ENCODE measurements at places on chromosomes 16 and 17.
A peak's percentile ranks its signal among the peaks of the same experiment; 100 is the strongest.

DNA sequence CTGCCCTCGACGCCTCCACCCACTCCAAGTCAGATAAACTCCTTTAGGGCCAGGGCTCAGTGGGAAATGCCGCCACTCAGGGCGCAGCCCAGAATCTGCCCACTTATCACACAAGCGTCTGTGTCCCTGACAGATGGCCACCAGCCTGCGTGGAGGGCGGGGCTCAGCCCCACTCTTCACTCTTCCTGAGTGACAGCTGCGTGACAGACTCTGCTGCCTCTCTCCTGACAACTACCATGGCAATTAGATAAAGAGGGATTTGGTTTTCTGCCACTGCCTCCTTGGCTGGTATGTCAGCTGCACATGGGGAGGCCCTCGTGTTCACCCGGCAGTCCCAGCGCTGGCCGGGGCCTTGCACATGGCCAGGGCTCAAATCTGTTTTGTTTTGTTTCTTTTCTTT lies 96.2 kb downstream of the RTN4RL1 start:
- no peaks in the 10 kb centered on the region for H3K36me3 ChIP-seq
- H3K4me3 ChIP-seq: no peak overlapping the region
- no peaks in the 10 kb centered on the region for H3K4me1 ChIP-seq
- H3K27me3 ChIP-seq: no peaks in the 10 kb centered on the region
- H3K27ac ChIP-seq: no peak overlapping the region

GRCh38 chr16:67884-68789 lies 4.3 kb downstream of the RHBDF1 start:
- H3K4me1 ChIP-seq: peaks cover 3% of the 10 kb centered on the region
- H3K36me3 ChIP-seq: peaks cover 3% of the 10 kb centered on the region
- no peak overlapping the region for H3K4me3 ChIP-seq
- H3K27ac ChIP-seq: no peak overlapping the region

DNA sequence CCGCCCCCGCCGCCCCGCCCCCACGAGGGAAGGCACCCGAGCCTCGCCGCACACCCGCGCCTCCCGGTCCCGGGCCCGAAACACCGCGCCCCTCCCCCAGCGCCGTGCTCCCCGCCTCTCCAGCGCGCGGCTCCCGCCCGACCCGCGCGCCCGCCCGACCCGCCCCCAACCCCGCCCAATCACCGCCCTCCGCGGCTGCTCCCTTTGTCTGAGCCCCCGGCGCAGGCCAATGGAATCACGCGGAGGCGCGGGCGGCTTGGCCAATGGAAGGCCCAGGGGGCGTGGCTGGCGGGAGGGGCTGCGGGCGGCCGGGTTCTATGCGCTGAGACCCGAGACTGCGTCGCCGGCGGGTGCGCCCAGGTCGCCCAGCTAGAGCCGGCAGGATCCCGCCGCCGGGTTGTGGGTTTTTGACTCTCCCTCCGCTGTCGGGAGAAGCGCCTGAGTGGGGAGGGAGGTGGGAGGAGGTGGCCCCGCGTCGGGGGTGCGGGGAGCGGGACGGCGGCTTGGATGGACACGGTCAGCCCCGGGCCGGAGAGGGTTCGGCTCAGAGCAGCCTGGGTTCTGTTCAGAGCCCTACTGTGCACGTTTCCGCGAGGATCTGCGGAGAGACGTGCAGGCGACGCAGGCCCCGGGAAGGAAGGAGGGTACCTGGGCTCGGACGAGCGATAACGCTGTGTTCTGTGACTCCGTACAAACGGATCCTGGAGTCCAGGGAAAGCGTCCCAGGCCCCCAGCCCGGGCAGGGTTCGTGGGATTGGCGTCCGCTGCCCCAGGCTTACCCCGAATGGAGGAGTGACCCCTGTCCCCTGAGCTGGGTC lies 49.0 kb upstream of the BAHCC1 start:
- H3K27me3 ChIP-seq: peaks cover 49% of the 10 kb centered on the region
- H3K4me3 ChIP-seq: peak overlapping the region; percentile 64
- peak; percentile 96 for DNase-seq
- no peak overlapping the region for H3K27ac ChIP-seq
- H3K4me1 ChIP-seq: peaks cover 10% of the 10 kb centered on the region

GRCh38 chr16:56710181-56710737 lies 19.7 kb upstream of the NUP93 start:
- no peaks in the 10 kb centered on the region for H3K27me3 ChIP-seq
- H3K4me3 ChIP-seq: peak overlapping the region; percentile 77
- H3K27ac ChIP-seq: peak overlapping the region; percentile 89
- H3K4me1 ChIP-seq: peaks cover 41% of the 10 kb centered on the region
- peaks cover 4% of the 10 kb centered on the region for H3K36me3 ChIP-seq

- H3K27me3 ChIP-seq: no peaks in the 10 kb centered on the region
- peak overlapping the region; percentile 63 for H3K27ac ChIP-seq
- peaks cover 57% of the 10 kb centered on the region for H3K4me1 ChIP-seq
- DNase-seq: no peak
Measured at GRCh38 chr17:59372138-59372751, 40.8 kb downstream of the YPEL2 start.

GRCh38 chr17:37493249-37494027 lies 3.7 kb downstream of the DUSP14 start:
- no peak overlapping the region for H3K4me3 ChIP-seq
- H3K27ac ChIP-seq: no peak overlapping the region
- no peaks in the 10 kb centered on the region for H3K27me3 ChIP-seq
- H3K4me1 ChIP-seq: peaks cover 18% of the 10 kb centered on the region

GRCh38 chr17:66942451-66943264 lies 21.8 kb upstream of the CACNG4 start:
- peaks cover 45% of the 10 kb centered on the region for H3K27me3 ChIP-seq
- H3K27ac ChIP-seq: no peak overlapping the region
- no peak overlapping the region for H3K4me3 ChIP-seq
- no peaks in the 10 kb centered on the region for H3K36me3 ChIP-seq
- DNase-seq: no peak

DNA sequence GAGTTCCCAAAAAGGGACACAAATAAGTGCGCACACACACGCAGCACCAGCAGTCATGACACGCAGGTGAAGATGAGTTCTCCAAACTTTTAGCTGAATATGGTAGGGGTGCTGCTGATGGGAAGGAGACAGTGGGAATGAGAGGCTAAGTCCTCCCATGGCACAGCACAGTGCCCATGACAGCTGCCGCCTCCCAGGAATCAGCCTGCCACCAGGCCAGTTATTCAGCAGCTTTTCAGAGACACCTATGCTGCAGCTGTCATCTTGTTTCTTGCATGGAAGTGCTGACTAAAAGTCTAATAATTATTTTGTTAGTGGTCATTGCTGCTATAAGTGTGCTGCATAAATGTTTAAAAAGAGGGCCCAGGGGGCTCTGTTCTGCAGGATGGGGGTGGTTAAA lies 12.2 kb downstream of the WFIKKN2 start:
- H3K27ac ChIP-seq: no peak overlapping the region
- H3K27me3 ChIP-seq: peaks cover 2% of the 10 kb centered on the region
- no peak for DNase-seq
- no peak overlapping the region for H3K4me3 ChIP-seq
- peaks cover 10% of the 10 kb centered on the region for H3K4me1 ChIP-seq

- peaks cover 15% of the 10 kb centered on the region for H3K36me3 ChIP-seq
- no peak overlapping the region for H3K4me3 ChIP-seq
- peaks cover 5% of the 10 kb centered on the region for H3K4me1 ChIP-seq
- no peak for DNase-seq
- H3K27me3 ChIP-seq: peaks cover 5% of the 10 kb centered on the region
- no peak overlapping the region for H3K27ac ChIP-seq
Measured at GRCh38 chr16:23131931-23132621, 17.2 kb downstream of the USP31 start.

GRCh38 chr16:77424871-77425604 lies 9.8 kb downstream of the ADAMTS18 start:
- no peaks in the 10 kb centered on the region for H3K36me3 ChIP-seq
- DNase-seq: no peak
- H3K4me1 ChIP-seq: no peaks in the 10 kb centered on the region
- H3K4me3 ChIP-seq: no peak overlapping the region

- H3K4me1 ChIP-seq: peaks cover 3% of the 10 kb centered on the region
- no peak for DNase-seq
- H3K4me3 ChIP-seq: no peak overlapping the region
- no peak overlapping the region for H3K27ac ChIP-seq
Measured at GRCh38 chr16:9141813-9142212, 50.4 kb downstream of the HAPSTR1 start.

DNA sequence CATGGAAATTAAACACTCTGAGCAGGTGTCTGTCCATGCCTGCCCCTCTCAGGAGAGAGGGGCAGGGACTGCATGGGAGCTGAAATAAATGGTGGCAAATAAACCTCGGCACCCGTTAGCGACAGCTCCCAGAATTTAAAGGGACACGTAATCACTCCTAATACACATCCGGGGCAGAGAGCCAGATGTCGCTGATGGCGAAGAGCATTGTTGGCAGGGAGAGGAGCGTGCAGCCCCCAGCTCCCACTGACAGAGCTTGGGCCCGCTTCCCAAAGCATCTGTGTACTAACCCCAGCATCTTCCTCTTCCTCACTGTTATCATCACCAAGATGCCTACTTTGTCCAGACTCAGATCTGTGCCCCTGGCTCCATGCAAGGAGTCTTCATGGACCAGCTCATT lies 85.8 kb downstream of the IRX5 start:
- H3K27me3 ChIP-seq: peaks cover 4% of the 10 kb centered on the region
- no peak overlapping the region for H3K27ac ChIP-seq
- no peak for DNase-seq
- H3K4me3 ChIP-seq: no peak overlapping the region
- H3K36me3 ChIP-seq: peaks cover 4% of the 10 kb centered on the region
- H3K4me1 ChIP-seq: peaks cover 2% of the 10 kb centered on the region

DNA sequence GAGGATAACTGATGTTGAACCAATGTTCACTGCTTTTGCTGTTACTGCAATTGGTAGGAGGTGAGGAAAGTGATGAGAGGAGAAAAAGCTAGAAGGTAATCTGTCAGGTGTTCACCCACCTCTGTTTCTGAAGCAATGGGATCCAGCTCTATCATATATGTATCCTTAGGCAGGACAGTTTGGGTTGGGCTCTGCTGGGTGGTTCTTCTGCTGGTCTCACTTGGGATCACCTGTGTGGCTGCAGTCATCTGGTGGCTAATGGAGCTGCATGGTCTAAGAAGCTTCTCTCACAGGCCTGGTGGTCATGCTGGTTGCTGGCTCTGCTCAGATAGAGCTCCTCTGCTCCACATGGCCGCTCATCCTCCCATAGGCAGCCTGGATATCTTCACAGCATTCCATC lies 40.2 kb upstream of the ZCCHC14 start:
- H3K4me1 ChIP-seq: no peaks in the 10 kb centered on the region
- H3K27ac ChIP-seq: no peak overlapping the region
- H3K27me3 ChIP-seq: peaks cover 8% of the 10 kb centered on the region
- no peak overlapping the region for H3K4me3 ChIP-seq
- no peak for DNase-seq
- H3K36me3 ChIP-seq: peaks cover 2% of the 10 kb centered on the region

DNA sequence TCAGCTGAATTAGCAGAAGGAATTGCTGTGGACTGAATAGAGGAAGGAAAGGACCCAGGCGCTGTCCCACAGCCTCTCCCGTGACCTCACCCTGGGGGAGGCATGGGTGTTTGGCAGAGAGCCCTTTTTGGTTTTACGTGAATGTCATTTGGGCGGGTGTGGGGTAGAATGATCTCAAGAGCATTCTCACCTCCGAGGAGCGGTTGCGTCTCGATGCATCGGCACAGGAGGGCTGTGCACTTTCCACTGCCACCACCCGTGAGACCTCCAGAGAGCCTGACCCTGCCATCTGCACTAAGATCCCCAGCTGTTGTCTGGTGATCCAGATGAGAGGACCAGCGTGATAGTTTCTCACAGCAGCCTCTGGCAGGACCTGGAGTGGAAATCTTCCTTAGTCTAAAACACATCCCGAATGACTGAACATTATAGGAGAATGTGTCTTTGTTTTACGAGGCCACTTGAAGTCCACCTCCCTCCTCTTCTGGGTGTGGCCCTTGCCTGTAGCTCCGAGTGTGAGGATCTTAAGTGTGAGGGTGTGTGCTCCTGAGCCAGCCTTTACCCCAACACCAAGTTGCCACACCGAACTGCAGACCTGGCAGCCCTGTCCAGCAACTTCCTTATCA lies 29.3 kb downstream of the FOXK2 start:
- H3K36me3 ChIP-seq: peaks cover 8% of the 10 kb centered on the region
- H3K27ac ChIP-seq: no peak overlapping the region
- H3K4me3 ChIP-seq: no peak overlapping the region
- no peak for DNase-seq

DNA sequence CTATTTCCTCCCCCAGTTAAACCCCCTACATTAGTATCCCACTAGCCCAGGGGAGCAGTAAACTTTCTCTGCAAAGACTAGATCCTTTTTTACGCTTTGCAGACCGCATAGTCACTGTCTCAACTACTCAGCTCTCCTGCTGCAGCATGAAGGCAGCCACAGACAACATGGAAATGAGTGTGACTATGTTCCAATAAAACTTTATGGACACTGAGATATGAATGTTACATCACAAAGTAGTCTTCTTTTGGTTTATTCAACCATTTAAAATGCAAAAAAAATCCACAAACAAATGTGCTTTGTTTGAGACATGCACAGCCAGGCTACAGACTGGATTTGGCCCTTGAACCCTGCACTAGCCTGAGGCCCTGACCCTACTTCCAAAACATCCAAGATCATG lies 1.9 kb upstream of the RNASEK start:
- peak overlapping the region; percentile 96 for H3K4me3 ChIP-seq
- DNase-seq: no peak
- H3K4me1 ChIP-seq: peaks cover 34% of the 10 kb centered on the region

DNA sequence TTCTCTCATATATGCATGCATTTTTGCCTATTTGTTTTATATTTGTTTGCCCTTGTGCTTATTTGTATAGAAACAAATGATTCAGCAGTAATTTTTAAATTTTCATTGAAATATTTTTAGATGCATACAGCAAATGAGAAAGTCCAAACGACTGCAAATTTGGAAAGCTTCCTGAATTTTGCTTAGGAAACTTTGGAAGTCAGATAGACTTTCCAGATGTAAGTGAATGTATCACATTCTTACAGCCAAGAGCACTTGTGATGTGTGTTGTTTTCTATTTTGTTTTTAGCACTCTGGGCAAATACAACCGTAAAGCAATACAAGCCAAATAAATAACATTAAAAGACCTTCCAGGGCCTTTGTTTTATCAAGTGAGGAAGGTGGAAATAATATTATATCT lies 680.8 kb upstream of the CDH8 start:
- H3K27ac ChIP-seq: no peak overlapping the region
- H3K4me3 ChIP-seq: no peak overlapping the region
- H3K27me3 ChIP-seq: no peaks in the 10 kb centered on the region

DNA sequence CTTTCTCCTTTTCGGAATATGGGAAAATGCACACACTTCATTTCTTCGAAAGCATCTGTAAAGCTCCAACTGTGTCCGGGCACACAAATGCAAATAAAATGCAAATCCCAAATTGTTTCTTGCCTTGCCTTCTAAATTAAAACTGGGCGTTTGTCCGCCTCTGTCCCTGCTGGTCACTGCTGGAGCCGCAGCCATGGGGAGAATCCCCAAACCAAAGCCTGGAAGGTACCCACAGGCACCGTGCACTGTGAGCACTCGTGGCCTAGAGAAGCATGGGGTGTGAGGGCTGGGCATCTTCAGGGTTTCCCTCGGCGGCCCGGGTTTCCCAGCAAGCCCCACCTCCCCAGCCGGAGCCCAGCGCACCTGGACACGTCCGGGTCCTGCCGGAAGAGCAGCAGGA lies 2.9 kb downstream of the SLC47A2 start:
- H3K4me3 ChIP-seq: no peak overlapping the region
- no peak for DNase-seq
- H3K27me3 ChIP-seq: no peaks in the 10 kb centered on the region

- H3K36me3 ChIP-seq: no peaks in the 10 kb centered on the region
- H3K27me3 ChIP-seq: no peaks in the 10 kb centered on the region
- DNase-seq: no peak
- H3K4me1 ChIP-seq: peaks cover 3% of the 10 kb centered on the region
Measured at GRCh38 chr17:51673070-51673469, 412.7 kb downstream of the UTP18 start.

Data from activated naive CD8-positive, alpha-beta T cell treated with anti-CD3 and anti-CD28 coated beads, Interleukin-2, amount 10 ng/mL, durations not matched to agents 7 days and 5 days (primary cell).